ENCODE measurements at places on chromosomes 11 and 22.

- DNase-seq, result no peak
These were observed 95.3 kb downstream of the SERGEF start for GRCh38 chr11:17917556-17917955.

GRCh38 chr11:109929308-109929707, 163.9 kb upstream of the ZC3H12C start:
- DNase-seq, result peak; percentile 43

DNA sequence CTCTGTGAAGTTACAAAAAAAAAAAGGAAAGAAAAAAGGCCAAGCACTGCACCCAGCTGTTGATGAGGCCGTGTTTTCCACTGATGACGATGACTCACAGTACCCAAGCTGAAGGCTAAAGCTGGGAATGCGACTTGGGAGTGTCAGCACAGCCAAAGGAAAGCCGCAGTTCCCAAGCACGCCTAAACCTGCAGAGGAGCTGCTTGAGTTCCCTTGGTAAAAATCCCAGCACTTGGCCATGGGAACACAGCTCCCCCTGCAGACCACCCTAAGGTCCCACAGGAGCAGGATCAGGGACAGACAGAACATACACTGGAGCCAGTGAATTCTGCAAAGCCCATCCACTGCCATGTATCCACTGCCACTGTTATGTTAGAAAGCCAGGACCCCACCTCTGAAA, 39.9 kb downstream of the SERGEF start:
- DNase-seq, result peak; percentile 68

DNA sequence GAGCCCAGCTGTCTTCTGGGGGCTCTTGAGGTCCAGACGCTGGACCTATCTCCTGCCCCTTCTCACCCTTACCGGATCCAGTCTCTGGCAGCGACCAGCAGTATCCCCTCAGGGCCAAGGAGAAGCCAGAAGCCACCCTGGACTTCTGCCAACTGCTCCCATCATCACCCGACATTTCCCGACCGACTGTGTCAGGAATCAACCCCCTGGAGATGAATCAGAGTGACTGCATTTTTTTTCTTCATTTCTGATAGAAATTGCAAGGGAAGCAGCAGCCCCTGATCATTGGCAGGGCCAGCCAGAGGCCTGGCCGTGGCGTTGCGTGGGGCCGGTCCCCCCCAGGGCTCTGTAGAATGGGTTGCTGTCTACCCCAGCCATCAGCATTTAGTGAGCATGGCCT, 5.2 kb upstream of the LIF start:
- no peak for DNase-seq

DNA sequence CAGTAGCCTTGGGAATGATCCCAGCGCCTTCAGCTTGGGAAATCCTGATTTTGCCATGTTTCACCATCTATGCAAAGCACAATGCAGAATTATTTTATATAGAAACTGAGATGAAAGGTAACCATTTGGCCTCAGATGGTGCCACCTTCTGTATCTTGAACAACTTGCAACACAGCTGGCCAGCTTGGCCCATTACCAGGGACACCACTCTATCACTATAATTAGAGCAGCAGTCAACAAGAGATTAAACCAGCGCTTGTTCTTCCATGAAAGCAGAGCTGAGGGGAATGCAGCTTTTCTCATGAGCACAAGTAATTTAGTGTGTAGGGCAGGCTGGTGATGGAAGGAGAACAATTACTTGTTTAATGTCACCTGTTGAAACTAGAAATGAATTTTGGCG, 6.7 kb upstream of the ZDHHC13 start:
- peak; percentile 33 for DNase-seq

GRCh38 chr11:100182350-100182749, 504.7 kb upstream of the ARHGAP42 start:
- no peak for DNase-seq

DNA sequence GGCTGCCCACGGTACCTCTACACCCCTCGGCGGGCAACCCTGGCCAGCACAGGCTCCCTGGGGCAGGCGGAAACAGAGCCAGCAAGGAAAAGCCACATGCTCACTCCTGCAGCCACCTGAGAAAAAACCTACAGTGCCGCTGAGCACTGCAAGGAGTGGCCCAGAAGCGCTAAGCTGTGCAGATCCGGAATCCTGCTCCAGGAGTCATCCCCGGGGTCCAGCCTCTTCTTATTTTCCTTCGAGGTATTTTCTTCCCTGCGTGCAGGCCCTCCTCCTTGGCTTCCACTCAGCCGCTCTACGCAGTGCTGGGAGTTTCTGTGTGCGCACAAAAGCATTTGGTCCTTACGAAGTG, 81.0 kb downstream of the TRMU start:
- peak; percentile 37 for DNase-seq

DNA sequence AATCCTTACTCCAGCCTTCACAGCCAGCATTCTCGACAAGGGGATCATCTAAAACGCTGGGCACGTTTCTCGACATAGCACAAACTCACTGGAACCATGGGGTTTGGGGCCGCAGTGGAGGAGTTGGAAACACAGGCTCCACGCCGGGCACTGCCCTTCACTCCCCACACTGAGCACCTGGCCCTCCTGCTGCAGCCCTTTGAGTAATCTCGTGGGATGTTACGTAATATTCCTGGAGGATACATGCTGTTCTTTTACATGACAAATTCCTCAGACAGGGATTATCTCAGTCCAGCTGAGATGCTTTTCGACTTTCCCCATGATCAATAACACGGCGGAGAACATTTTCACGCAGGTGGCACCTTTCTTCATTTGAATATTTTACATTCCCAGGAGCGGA, 408.0 kb downstream of the SHANK2 start:
- no peak for DNase-seq

DNA sequence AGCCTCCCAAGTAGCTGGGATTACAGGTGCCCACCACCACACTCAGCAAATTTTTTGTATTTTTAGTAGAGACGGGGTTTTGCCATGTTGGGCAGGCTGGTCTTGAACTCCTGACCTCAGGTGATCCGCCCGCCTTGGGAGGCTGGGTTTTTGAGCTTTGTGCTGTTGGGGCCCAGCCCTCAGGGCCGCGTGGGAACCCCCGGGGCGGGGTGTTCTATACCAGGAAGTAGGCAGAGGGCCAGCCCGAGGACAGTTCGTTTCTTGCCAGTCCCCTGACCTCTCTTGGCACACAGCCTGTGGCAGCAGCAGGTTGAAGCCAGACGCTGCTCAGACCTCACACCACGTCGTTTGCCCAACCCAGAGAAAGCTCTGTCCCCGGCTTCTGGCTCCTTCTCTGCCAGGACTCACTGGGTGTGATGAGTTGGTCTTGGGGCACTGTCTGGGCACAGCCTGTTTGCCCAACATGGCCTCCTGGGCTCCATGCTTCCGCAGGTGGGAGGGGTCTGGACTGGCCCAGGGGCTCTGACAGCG, 24.9 kb upstream of the CHKA start:
- peak; percentile 29 for DNase-seq

DNA sequence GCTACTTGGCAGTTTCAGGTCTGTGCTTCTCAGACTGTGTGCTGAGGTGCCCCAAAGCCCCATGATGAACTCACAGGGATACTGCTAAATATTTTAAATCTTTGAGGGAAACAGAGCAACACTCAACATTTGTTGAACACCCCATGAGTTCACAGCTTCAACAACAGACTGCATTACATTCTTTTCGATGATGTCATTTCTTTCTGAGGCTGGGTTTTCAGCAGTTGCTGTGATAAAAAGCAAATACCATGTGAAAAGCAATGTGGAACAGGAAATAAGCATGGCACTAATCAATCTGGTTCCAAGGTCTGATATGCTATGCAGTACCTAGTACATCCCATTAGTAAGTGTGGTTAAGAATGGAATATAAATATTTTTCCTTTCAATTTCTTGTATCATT, 82.7 kb downstream of the RPL27A start:
- no peak for DNase-seq

DNA sequence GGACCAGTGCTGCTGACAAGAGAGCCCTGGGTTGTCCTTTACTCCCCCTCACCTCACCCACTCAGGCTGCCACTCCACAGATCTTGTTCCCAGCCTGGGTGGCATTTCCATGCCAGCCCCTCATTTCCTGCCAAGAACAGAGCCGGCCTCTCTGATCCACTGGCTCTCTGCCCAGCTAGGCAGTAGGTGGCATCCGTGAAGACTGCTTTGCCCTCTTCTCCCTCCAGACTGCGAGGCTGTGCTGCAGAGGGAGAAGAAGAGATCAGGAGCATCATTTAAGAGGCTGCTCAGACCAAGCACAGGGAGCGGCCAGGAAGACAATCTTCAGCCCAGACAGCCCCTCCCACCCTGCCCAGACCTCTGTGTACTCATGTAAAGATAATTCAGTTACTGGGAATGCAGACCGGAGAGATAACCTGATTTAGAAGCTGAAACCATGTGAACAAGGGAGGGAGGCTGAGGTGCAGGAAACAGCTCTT, 126.9 kb upstream of the NCAM1 start:
- peak; percentile 91 for DNase-seq

DNA sequence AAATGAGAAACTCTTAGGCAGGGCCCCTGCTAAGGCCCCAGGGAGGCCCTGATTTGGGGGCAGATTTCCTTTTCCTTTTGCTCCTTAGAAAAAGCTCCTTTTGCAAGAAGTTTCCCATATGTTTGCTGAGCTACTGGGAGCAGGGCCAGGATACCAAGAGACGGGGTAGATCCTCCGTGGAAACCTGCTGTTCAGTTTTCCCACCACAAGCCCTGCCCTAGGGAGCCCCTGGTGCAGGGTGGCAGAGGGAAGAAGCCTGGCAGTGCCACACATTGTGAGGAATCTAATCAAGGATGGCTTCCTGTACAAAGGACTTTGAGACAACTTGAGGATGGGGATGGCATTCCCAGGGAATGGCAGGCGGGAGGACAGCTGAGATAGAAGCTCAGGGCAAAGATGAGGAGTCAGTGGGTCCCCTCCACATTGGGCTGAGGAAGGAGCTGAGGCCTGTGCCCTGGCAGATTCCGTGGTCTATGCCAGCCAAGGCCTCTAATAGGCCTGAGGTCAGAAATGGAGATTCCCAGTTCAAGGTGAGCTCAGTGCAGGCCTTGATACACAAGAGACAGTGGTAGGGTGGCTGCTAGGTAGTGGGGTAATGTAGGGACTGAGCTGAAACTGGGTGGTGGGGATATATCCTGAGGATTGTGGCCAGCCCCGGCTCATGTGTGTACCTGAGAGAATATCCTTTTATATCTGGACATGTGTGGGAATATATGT, 15.0 kb downstream of the TUB start:
- DNase-seq, result peak; percentile 88

DNA sequence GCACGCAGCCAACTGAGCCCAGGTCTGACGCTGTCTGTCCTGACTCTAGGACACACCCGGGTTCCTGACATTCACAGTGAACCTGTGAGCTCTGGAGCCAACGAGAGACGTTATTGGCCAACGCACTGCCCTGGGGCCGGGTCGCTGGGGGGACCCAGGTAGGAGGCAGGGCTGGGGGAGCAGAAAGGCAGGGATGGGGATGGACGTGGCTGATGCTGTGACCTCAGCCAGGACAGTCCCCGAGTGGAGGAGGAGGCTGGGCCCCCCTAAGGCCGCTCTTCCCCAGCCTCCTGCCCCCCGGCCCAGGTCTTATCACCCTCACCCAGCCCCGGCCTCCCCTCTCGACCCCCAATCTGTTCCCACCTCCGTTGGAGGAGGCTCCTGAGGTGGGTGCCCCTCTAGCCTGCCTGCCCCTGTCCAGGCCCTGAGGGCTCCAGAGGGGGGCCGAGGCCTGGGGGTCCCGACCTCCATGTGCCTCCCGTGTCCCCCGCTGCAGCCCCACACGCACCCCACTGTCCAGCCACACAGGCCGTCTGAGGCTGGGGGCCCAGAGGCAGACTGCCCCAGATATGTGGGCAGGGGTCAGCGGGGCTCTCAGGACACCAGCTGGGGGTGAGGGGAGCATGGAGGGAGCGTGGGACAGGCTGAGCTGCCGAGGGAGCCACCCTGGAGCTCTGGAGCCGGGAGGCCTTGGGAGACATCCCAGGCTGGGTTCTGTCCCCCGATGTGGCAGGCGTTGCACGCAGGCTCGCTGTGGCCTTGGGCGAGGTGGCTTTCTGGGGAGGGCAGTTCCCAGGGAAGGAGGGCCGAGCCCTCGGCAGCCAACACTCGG, 29.2 kb upstream of the MUC5AC start:
- DNase-seq, result no peak

DNA sequence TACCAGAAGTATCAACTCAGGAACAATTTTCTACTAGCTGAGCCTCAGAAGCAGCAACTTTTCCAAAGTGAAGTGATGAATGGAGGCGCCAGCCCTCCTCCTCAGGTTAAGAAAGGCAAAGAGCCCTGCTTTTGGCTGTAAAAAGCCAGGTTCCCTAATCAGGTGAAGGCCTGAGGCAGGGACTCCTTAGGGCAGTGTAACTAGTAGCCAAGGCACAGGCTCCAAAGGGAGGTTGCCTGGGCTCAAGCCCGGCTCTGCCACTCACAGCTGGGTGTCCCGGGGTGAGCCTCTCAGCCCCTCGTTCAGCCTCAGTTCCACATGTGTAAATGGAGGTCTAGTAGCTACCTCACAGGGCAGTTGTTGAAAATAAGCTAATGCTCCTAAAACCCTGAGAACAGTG, 19.5 kb downstream of the TSKU start:
- no peak for DNase-seq

Measured in brain (organoid and tissue), 16 donors.